Fibroblast of skin of scalp (primary cell): ENCODE measurements at places on chromosomes 2 and 18.

DNA sequence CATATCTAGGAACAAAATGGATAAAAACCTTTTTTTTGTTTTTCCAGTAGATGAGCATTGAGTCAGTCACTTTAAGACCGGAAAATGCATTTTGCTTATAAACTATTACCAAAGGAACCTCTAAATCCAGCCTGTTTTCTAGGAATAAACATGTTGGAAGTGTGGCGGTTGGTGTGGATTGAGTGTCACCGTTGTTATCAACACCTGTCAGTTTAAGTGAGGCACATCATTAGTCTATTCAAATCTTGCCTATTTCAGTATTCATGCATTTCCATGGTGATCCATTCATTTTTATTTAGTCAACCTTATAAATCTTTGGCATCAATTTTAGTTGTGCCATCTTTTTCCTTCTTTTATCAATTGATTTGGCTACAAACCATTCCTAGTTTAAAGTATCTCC, 3.3 kb downstream of the KLHL29 start:
- DNase-seq: no peak

DNA sequence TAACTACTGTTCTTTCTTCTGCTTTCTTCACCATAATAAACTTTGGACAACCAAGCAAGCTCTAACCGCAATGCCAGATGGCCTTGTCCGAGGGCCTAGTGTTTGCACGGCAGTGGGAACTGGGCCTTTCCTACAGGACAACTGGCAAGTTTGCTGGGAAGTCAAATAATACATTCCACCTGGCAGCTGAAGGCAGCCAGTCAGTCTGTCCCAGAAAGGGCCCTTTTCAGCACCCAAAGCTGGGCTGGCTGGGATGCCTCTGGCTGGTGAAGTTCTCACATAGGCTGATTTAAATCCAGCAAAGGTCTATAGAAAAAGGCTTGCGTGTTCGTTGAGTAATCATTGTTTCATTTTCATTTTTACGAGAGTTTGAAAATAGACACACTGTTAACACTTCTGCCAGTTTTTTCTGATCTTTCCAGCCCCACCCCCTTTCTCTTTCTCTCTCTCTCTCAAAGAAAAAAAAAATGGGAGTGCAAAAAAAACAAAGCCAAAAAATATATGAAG, 110.0 kb upstream of the EPAS1 start:
- DNase-seq: peak; percentile 41

DNA sequence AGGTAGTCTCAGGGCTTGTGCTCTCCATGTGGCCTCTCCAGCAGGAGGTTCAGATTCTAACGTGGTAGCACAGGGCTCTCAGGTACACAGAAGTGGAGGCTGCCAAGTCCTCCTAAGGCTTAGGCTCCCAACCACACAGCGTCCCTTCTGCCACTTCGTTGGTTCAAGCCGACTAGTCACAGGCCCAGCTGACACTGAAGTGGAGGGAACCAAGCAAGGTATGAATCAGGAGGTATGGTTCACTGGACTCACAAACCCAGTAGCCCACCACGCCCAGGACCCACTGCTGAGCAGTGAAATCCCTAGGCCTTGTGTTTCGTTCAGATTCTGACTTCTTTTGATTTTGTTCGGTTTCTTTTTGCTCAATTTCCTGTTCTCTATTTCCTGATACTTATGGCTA, 46.0 kb upstream of the SEC11C start:
- DNase-seq: no peak

GRCh38 chr2:164782323-164782722, 59.3 kb downstream of the COBLL1 start:
- peak; percentile 29 for DNase-seq

DNA sequence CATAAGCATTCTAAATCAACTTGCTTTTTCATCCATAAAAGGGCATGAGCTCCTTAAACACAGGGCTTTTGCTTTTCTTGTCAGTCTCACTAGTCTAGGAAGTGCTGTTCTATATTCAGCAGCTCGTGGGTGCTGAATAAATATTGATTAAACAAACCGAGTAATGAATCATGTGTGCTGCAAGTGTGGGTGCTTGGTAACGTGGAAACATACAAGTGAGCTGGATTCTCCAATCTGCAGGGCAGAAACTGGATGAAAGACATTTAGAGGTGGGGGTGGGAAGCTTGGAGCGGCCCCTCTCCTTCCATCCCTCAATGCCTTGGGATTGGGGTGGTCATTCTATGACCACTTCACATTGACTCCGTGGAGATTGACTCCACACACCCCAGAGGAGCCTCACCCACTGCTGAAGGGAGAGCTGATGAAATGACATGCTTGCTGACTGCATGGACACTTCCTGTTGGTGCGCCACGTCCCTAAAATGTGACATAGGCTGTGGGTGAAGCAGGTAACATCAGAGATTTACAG, 114.6 kb downstream of the DOCK10 start:
- peak; percentile 76 for DNase-seq

- DNase-seq: no peak
These were observed 17.7 kb upstream of the NFU1 start for GRCh38 chr2:69454976-69455375.

DNA sequence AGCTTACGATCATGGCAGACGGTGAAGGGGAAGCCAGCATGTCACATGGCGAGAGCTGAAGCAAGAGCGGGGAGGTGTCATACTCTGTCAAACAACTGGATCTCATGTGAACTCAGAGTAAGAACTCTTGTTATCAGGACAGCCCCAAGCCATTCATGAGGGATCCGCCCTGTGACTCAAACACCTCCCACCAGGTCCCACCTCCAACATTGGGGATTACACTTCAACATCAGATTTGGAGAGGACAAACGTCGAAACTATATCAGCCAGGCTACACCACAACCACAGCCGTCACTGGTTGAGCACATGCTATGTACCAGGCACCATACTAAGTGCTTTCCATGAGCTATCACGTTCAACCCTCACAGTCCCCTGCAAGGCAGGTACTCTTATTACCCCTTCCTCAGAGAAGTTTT, 293.8 kb downstream of the PRKCE start:
- no peak for DNase-seq
